GM12864 (cell line): ENCODE measurements at places on chromosomes 7 and 10.

- DNase-seq: no peak
Measured at GRCh38 chr10:13873196-13873595, 286.4 kb downstream of the PRPF18 start.

GRCh38 chr7:41970941-41971340 is 266.1 kb downstream of the GLI3 start:
- no peak for DNase-seq

DNA sequence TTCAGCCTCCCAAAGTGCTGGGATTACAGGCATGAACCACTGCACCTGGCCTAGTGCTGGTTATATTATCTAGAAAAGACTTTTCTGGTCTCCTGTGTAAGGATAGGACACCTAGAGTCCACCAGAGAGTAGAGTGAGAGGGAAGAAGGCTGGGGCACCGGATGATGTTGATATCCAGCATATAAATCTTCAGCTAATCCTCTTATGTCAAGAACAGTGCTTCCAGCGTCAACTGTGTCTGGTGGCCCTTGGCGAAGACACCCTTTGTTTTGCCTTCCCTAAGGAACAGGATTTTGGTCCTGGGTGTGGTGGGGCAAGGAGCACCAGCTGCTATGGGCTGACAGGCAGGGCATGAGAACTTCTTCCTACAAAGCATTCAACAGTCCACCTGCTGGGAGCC is 16.3 kb upstream of the INMT start:
- no peak for DNase-seq

- no peak for DNase-seq
Measured at GRCh38 chr7:3683546-3684539, 382.8 kb downstream of the SDK1 start.

GRCh38 chr10:119491966-119492757 is 50.4 kb downstream of the RGS10 start:
- DNase-seq: no peak

DNA sequence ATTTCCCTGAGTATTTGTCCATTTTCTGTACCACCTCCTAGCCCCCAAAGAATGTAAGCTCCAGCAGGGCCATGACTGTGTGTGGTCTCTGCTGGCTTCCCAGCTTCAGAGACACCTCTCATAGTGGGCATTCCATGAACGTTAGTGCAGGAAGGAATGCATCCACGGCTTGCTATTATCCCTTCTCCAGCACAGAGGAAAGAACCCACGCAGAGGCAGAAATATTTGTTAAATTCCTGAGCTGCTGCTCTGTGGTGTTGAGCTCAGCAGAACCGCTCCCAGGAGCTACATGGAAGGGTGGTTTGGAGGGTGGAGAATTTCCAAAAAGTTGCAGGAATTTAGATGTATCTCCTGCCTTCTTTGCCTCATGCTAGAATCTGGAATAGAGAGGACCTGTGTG is 275.2 kb downstream of the POU6F2 start:
- DNase-seq: no peak

GRCh38 chr7:140053812-140054539 is 8.8 kb downstream of the PARP12 start:
- no peak for DNase-seq

- no peak for DNase-seq
Measured at GRCh38 chr10:117346574-117346973, 28.7 kb downstream of the PDZD8 start.
